ENCODE measurements at places on chromosomes 7 and 10.

DNA sequence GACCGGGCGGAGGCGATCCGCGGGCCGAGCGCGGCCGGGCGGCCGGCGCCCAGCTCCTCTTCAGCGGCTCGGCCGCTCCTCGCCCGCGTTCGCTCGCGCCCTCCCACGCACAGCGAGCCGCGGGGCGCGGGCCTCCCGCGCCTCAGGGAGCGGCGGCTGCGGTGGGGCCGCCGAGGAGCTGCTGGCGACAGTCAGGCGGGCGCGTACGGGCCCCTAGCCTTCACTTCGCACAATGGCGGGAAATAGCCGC lies at the start of gene MCMBP:
Gene MCMBP (minus strand): TSS at position 234 of the 250 bp plus-strand sequence. CDS start 259 bp downstream, outside the sequence.
- DNase-seq: no peak

DNA sequence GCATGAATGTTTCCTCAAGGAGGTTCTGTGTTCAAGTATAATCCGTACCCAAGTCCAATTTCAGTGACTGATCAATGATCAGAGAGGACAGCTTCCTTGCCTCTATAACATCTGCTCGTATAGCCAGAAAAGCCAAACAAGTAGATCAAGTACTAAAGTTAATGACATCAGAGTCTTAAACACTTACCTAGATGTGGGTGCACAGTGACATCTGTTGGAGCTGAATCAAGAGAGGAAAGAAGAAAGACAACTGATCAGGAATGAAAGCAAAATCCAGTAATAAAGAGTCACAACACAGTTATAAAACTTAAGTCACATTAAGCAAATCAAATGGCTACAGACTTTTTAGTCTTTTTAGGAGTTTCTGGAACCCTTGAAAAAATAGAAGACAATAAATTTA lies 236.5 kb downstream of the RELN start:
- no peak for DNase-seq

DNA sequence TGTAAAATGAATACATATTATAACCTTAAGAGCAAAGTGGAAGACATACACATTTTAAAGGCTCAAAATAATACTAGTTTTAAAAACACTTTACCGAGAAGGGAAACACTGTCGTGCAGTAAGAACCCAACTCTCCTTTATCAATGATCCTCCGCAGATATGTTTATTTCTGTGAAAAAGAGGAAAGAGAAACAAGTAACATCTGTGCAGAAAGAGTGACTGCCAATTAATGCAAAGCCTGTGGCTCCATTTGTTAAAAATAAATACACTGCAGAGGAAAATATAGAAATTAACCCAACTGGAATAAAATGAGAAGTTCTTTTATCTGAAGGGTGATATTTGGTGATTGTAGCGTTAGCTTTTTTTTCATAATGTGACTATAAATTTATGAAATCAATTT lies 62.7 kb downstream of the HGF start:
- DNase-seq: no peak

DNA sequence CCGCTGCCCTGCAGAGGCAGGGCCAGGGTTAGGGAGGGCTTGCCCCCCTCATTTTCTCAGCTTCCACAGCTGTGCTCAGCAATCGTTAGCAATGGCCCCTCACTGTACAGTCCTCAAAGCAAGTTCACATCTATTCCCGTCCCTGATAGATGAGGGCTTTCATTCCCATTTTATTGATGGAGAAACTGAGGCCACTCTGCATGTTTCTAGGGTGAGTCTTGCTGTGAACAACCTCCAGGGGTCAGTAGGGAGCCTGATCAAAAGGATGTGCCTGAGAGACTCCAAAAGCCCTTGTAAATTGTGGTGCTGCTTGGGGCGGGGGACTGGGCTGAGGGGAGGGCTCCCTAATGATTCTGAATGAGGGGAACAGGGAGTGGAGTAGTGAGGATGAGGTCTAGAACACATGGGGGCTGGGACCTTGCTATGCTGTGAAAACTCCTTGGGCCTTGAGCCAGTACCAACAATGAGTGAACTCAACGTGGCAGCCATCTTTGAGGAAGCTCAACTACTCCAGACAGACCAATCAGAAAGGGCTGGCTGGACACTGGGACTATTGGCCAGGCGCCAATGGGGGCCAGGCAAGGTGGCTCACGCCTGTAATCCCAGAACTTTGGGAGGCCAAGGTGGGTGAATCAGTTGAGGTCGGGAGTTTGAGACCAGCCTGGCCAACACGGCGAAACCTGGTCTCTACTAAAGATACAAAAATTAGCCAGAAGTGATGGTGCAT lies 6.7 kb upstream of the GRIFIN start:
- no peak for DNase-seq

GRCh38 chr7:142385491-142386340 lies 127.9 kb upstream of the PRSS58 start:
- DNase-seq: no peak

DNA sequence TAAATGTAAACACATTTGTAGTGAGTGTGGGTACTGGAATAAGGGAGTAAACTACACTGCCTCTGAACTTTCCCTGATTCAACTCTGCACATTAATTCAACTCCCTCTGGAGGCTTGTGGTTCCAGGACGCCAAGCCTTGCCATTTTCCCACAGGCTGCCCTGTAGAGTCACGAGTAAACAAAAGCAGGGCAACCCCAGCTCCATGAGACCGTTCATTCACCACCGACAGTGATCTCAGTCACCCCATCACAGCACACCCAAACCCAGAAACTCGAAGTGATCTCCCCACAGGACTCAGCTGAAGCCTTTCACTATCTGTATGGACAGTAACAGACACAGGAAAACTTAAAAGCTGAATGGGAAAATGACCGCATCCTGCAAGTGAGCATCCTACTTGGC lies 218.8 kb upstream of the FRMD4A start:
- DNase-seq: no peak

DNA sequence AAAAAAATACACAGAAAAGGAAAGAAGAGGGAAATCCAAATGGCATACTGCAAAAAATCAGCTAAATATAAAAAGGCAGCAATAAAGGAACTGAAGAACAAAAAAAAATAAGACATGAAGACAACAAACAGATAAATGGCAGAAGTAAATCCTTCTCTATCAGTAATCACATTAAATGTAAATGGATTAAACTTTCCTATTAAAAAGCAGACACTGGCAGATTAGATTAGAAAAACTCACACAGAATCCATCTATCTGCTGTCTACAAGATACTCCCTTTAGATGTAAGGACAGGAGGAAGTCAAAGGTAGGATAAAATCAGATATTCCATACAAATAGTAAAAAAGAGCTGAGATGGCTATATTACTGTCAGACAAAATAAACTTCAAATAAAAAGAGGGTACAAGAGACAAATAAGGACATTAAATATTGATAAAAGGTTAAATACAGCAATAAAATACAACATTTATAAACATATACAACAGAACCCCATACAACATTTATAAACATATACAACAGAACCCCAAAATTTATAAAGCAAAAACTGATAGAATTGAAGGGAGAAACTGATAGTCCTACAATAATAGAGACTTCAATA lies 51.4 kb downstream of the CFAP70 start:
- DNase-seq: no peak

Measured in activated T-cell treated with anti-CD3 and anti-CD28 coated beads, Interleukin-2, amount 50 U/mL, for 24 hours (primary cell).